Muscle of leg (tissue), 16 donors: ENCODE measurements at places on chromosomes 2 and 18. TPM values are rescaled to one million over a fixed set of nuclear protein-coding genes. Genes with fewer than 3 reads are reported as not detected.

The UGT1A9 gene
- total RNA-seq, result not detected

DNA sequence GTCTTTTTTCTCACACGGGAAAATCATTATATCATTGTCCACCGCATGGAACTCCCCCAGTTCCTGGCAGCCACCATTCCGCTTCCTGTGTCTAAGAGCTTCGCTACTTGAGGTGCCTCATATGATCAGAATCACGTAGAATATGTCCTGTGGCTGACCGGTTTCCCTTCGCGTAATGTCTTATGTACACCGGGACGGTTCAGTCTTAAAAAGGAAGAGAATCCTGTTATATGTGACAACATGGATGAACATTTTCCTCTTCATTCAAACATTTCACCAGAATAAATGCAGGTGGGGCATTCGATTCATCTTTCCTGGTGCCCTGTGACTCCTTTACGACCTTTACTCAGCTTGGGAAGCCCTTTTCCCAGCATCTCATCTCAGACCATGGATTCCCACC lies 131.7 kb upstream of the TWIST2 start:
- no peak overlapping the region for H3K4me3 ChIP-seq
- no peak for DNase-seq
- no peak overlapping the region for H3K27ac ChIP-seq
- H3K27me3 ChIP-seq, result peaks cover 9% of the 10 kb centered on the region
- H3K4me1 ChIP-seq, result peaks cover 8% of the 10 kb centered on the region
- H3K36me3 ChIP-seq, result no peaks in the 10 kb centered on the region

DNA sequence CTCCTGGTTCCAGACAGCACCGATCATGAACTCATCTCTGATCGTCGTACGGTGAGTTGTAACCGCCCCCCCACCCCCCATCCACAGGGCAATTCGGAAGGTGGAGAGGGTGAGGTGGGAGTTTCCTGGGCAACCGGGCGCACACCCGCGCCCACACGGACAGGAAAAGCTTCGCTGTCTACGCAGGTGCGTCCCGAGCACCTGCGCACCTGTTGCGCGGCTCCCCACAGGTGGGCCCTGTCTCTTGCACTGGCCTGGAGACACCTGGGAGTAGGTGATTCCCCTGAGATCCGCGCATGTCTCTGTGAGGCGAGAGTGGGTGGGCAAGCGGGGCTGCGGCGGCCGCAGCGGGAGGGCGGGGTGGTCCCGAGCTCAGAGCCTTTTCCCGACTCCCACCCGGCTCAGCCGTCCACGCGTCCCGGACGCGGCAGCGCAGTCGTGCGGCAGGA lies 459 bp upstream of the ATP6V1C2 start:
- peaks cover 70% of the 10 kb centered on the region for H3K27me3 ChIP-seq
- no peaks in the 10 kb centered on the region for H3K36me3 ChIP-seq
- H3K27ac ChIP-seq, result no peak overlapping the region
- H3K4me1 ChIP-seq, result peaks cover 8% of the 10 kb centered on the region
- no peak overlapping the region for H3K4me3 ChIP-seq

DNA sequence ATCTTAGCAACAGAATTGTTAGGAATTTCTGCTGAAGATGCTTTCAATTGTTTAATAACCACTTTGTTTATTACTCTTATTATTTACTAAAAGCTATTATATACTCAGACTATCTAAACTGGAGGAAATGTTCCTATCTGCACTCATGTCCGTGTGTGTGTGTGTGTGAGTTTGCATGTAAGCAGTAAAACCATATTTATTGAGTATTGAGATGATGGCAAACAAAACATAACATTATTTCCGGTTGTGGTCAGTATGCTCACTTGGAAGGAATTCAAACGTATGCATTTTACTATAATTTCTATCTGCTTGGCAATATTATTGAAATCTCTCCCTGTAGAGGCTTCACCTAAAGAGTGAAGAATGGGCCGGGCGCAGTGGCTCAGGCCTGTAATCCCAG lies 43.0 kb upstream of the ZNF804A start:
- H3K27ac ChIP-seq, result no peak overlapping the region
- H3K4me1 ChIP-seq, result no peaks in the 10 kb centered on the region
- H3K27me3 ChIP-seq, result no peaks in the 10 kb centered on the region
- H3K4me3 ChIP-seq, result no peak overlapping the region

- no peak overlapping the region for H3K4me3 ChIP-seq
- no peaks in the 10 kb centered on the region for H3K27me3 ChIP-seq
- no peak for DNase-seq
- no peak overlapping the region for H3K27ac ChIP-seq
- no peaks in the 10 kb centered on the region for H3K4me1 ChIP-seq
- H3K36me3 ChIP-seq, result no peaks in the 10 kb centered on the region
These were observed 148.3 kb downstream of the AQP4 start for GRCh38 chr18:26717123-26717719.

DNA sequence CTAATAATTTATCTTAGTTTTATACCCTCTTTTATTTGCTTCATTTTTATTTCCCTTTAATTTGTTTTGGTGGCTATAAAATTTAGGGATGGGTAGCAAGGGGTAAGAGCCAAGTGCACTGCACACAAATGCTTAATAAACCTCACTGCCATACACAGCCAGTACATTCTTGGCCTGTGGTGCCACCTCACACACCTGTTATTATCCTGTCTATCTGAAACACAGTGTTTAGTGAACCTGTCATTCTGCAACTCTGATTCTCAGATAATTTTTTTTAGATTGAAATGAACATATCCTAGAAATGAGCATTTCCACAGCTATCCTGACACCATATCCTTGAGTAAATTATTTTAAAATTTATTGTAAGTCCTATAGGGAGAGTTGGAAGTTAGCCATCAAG lies 807.5 kb downstream of the DCC start:
- H3K4me3 ChIP-seq, result no peak overlapping the region
- no peaks in the 10 kb centered on the region for H3K4me1 ChIP-seq
- H3K27me3 ChIP-seq, result no peaks in the 10 kb centered on the region
- no peaks in the 10 kb centered on the region for H3K36me3 ChIP-seq
- H3K27ac ChIP-seq, result no peak overlapping the region
- DNase-seq, result no peak

DNA sequence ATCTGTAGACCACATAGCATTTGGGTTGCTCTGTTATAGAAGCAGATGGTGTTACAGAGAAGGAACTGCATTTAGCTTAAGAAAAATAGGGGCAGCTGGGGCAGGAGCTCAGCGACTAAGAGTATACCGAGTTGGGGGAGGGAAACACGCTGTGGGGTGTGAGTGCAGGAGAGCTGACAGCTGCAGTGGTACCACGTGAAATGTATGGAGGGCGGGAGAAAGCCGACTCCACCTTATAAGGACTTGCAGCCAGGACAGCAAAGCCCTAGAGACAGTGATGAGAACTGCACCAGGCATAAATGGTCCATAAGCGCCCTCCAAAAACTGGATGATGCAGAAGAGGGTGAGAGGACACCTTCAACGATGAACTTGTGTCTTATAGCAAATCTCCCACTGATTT lies 237.6 kb downstream of the PRKCE start:
- peak overlapping the region; percentile 60 for H3K27ac ChIP-seq
- H3K4me1 ChIP-seq, result peaks cover 58% of the 10 kb centered on the region
- no peaks in the 10 kb centered on the region for H3K36me3 ChIP-seq
- peak; percentile 83 for DNase-seq
- H3K27me3 ChIP-seq, result peaks cover 8% of the 10 kb centered on the region
